Naive B cell (primary cell): ENCODE measurements at places on chromosomes 2 and 18. TPM values are rescaled to one million over a fixed set of nuclear protein-coding genes. Genes with fewer than 3 reads are reported as not detected.

DNA sequence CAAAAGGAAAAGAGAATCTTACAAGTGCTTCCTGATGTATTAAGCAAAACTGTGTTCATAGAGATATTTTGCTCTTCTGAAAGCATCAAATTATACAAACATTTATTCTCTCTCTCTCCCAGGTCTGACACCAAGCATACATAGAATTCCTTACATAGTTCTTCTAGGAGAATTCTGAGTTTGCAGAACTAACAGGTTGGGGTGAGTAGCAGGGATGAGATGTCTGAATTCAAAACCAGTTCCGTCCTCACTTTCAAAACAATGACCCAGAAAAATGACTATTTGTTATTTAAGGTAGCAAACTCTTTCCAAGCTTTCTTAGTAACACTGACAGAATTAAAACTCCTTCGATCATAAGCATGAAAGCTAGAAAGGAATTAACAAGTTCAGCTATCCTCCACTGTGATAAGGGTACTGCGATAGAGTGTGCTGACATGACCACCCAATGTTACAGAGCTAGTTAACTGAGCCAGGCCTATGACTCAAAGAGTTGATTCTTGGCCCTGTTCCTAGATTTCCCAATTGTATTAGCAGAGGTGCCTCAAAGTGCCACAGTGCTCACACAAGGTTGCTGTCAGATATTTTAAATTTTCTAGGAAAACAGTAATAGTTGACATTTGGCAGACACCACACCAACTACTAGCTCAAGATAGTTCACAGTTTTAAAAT is 85.8 kb upstream of the SETBP1 start:
- H3K4me3 ChIP-seq = no peak overlapping the region
- no peaks in the 10 kb centered on the region for H3K36me3 ChIP-seq
- peaks cover 12% of the 10 kb centered on the region for H3K4me1 ChIP-seq
- DNase-seq = no peak

- no peak overlapping the region for H3K4me3 ChIP-seq
- no peak overlapping the region for H3K27ac ChIP-seq
- H3K36me3 ChIP-seq = no peaks in the 10 kb centered on the region
- H3K27me3 ChIP-seq = peaks cover 34% of the 10 kb centered on the region
- DNase-seq = no peak
These were observed 1.4 kb downstream of the FAM171B start for GRCh38 chr2:186695081-186695756.

GRCh38 chr2:211084352-211084751 is 528.0 kb downstream of the CPS1 start:
- no peak overlapping the region for H3K27ac ChIP-seq
- H3K4me1 ChIP-seq = no peaks in the 10 kb centered on the region
- H3K4me3 ChIP-seq = no peak overlapping the region
- no peaks in the 10 kb centered on the region for H3K36me3 ChIP-seq
- H3K27me3 ChIP-seq = no peaks in the 10 kb centered on the region
- DNase-seq = no peak

DNA sequence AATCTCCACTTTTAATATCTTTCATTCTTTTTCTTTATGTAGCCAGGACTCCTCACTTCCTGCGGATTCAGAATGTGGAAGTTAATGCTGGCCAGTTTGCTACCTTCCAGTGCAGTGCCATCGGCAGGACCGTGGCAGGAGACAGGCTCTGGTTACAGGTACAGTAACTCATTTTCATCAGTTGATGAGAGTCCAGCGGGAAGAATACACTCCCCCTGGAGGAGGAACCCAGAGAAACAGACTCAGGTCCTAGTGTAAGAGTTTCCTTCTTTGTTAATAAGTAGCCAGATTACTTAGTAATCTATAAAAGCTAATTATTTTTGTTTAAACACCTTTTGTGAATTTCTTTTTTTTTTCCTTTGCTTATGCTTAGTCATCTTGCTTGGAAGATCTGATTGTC is 359.4 kb downstream of the PTPRM start:
- DNase-seq = no peak
- H3K4me1 ChIP-seq = no peaks in the 10 kb centered on the region

DNA sequence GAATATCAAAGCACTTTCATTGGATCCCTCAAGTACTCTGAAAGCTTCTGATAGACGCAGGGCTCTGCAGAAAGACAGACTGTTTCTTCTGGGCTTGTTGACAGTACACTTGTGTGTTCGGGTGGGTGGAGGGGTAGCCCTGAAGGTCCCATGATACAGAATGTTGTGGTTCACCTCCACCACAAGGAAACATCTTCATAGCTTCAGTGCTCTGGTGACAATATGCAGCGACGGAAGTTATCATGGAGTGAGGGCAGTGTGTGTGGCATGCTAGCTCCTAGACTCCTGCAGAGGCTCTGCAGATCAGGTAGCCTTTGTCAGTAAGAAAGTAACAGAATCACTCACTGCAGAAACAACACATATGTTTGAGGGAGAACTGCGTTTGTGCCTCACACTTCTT is 90.7 kb downstream of the MEIS1 start:
- no peaks in the 10 kb centered on the region for H3K27me3 ChIP-seq
- DNase-seq = no peak
- no peak overlapping the region for H3K27ac ChIP-seq
- no peak overlapping the region for H3K4me3 ChIP-seq

GRCh38 chr2:215238485-215239098 is 73.3 kb upstream of the ATIC start:
- no peaks in the 10 kb centered on the region for H3K27me3 ChIP-seq
- no peak overlapping the region for H3K4me3 ChIP-seq
- no peaks in the 10 kb centered on the region for H3K36me3 ChIP-seq
- H3K4me1 ChIP-seq = no peaks in the 10 kb centered on the region
- no peak for DNase-seq

DNA sequence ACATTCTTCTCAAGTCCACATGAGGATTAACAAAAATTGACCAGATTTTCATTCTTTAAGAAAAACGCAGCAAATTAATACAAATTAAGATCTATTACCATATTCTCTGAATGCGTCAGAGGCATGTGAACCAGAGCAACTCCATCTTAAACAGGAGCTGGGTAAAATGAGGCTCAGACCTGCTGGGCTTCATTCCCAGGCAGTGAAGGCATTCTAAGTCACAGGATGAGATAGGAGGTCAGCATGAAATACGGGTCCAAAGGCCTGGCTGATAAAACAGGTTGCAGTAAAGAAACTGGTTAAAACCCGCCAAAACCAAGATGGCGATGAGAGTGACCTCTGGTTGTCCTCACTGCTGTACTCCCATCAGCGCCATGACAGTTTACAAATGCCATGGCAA is 217.6 kb downstream of the RDH14 start:
- no peak overlapping the region for H3K27ac ChIP-seq
- no peaks in the 10 kb centered on the region for H3K4me1 ChIP-seq
- H3K36me3 ChIP-seq = no peaks in the 10 kb centered on the region
- H3K27me3 ChIP-seq = no peaks in the 10 kb centered on the region

DNA sequence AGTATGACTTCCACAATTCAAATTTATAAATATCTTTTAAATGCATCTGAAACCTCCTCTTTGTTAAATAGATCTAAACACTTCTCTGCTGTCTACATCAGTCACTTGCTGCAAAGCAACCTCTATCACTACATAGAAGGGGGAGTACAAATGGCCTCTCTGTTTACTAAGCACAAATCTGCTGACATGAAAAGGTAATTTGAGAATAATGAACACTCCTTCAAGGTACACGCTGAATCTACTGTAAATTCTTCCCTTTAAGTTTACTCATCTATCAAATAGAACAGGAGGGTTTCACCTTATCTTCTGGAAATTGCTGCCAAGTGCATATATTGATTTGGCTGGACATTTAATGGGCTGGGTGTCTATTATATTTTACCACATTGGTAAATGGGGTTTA is 879.6 kb downstream of the SUCLG1 start:
- no peak overlapping the region for H3K4me3 ChIP-seq
- H3K27ac ChIP-seq = no peak overlapping the region
- no peaks in the 10 kb centered on the region for H3K27me3 ChIP-seq

DNA sequence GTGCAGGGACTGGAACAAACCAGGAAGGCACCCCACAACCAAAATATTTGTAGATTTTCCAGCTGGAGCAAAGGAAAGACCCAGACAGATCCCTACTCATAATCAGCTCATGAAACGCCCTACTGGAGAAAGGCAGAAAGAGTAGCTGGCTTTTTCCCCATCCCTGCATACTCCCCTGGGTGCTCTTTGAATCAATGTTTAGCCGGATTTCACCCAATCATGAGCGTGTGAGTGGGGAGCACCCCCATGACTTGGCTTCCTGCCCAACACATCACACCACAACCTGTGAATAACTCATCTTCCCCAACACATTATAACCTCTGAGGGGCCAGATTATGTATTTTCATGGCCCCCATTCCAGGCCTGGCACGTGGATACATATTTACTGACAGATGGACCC is 35.1 kb upstream of the SLC14A1 start:
- H3K4me1 ChIP-seq = peaks cover 45% of the 10 kb centered on the region
- no peak overlapping the region for H3K27ac ChIP-seq
- peak overlapping the region; percentile 81 for H3K4me3 ChIP-seq

DNA sequence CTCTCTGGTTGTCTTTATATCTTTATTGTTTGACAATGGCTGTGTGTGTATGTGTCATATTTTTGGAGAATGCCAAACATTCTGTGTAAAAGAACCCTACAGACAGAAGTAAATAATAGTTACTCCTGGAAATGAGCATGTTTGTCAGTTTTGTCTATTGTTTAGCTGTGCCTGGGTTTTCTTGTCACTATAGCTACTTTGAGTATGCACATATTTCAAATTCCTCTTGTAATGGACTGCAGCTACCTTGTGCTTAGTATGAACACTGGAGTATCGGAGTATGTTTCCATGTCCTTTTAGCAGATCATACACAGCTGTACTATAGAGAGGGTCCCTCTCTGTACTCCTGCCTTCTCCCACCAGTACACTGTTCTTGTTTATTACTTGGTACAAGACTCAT is 58.0 kb upstream of the DOCK10 start:
- no peak overlapping the region for H3K4me3 ChIP-seq
- H3K27ac ChIP-seq = no peak overlapping the region

SERPINB3 gene
- polyA plus RNA-seq = not detected

FBLN7 gene
- not detected for polyA plus RNA-seq

HMSD gene
- not detected for polyA plus RNA-seq

RAB6C gene
- polyA plus RNA-seq = not detected

SAG gene
- polyA plus RNA-seq = not detected

VSNL1 gene
- not detected for polyA plus RNA-seq
